ENCODE measurements at places on chromosomes 3 and 15.

GRCh38 chr3:22496641-22497040, 706.5 kb upstream of the UBE2E2 start:
- no peak for DNase-seq

DNA sequence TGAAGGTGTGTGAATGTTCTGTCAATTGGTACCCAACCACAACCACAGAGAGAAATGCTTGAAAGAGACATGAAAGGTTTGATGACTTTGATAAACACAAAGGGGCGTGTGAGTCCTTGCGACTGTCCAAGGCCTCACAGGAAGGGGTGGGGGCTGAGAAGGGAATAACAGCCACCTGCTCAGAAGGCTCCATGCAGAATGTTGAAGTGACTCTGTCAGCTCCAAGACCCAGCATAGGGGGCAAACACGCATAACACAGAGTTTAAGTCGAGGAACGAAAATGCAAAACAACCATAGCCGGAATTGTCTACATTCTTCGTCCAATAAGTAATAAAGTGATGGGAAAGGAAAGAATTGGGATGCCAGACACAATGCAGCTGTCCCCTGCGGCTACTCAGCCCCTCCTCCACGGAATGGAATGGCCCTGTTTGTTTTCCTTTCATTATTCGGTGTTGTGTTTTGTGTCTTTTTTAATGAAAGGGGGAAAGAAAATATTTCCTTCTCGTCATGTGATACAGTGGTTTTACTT, 19.9 kb downstream of the TMEM212 start:
- no peak for DNase-seq

GRCh38 chr15:67998599-67999133, 55.4 kb upstream of the PIAS1 start:
- DNase-seq = no peak

DNA sequence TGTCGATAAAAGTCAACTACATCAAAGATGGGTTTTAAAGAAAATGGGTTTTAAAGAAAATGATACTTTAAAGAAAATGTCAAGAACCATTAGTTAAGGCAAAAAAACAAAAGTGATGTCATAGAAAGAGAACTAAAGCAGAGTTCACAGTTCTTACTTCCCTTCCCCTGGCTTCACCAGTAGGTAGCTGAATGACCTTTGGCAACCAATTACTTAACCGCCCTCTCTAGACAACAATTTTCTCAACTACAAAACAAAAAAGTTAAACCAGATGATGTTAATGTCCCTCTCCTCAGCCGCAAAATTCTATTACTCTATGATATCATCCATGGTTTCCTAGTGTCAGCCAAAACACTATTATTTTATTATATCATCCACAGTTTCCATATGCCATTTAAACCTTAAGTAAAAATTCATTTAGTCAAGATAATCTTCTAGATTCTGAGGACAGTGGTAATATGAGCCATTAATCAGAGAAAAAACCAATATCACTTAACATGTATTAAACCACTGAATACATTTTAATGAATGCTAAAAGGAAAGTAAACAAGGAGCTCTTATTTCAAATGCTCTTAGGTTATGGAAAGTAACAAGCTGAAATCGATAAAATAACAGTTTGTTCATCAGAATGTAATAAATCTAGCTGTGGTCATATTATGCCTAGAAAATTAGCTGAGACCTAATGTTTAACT, 13.1 kb downstream of the RYK start:
- no peak for DNase-seq

- no peak for DNase-seq
Observed at GRCh38 chr3:67302489-67302888, 304.4 kb downstream of the KBTBD8 start.

- no peak for DNase-seq
Observed at GRCh38 chr15:57563416-57563815, 28.3 kb upstream of the MYZAP start.

- DNase-seq = peak; percentile 77
Observed at GRCh38 chr15:90062023-90062442, 40.2 kb downstream of the IDH2 start.

- no peak for DNase-seq
Observed at GRCh38 chr3:30368978-30369377, 237.4 kb upstream of the TGFBR2 start.

DNA sequence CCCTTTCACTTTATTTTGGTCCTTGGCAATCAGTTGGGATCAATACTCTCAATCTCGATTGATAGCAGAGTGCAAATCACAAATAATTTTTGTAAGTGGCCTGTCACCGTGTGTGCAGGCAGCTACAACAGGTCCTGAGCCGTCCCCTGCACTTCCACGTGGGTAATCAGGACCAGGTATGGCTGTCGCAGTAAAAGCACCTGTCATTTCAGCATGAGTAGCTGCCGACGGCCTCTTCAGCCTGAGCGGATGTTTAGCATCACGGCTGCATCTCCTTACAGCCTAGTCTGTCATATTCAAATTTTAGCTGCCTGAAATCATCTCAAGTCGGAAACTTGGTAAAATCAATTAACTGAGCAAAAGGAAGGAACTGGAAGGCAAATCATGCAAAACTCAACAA, 53.0 kb upstream of the FOXP1 start:
- DNase-seq = no peak

DNA sequence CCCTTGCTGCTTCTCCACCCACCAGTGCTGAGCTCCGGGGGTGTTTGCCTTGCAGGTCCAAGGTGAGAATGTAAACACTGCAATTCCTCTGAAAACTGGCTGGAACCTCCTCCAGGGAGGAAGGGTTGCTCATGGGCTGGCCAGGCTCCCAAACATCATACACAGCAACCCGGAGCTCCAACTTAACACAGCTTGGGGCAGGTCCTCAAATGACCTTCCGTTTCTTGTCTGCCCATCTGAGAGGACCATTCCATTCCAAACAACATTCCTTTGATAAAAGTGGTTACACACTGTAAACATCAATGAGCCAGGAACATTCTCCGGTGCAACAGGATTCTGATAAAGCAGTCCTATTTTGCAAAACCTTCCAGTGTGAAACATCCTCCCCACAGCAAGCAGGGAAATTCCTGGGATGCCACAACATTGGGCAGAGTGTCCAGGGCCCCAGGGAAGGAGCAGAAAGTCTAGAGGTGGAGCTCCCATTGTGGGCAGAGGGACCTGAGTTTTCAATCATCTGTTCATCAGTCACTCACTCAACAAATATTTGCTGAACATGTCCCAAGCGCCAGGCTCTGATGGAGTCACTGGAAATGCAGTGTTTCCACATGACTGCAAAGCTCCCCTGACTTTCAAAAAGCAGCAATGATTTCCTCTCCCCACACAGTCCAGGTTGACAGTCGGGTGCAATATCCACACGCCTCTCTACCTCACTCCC, 7.3 kb upstream of the HEG1 start:
- DNase-seq = no peak

DNA sequence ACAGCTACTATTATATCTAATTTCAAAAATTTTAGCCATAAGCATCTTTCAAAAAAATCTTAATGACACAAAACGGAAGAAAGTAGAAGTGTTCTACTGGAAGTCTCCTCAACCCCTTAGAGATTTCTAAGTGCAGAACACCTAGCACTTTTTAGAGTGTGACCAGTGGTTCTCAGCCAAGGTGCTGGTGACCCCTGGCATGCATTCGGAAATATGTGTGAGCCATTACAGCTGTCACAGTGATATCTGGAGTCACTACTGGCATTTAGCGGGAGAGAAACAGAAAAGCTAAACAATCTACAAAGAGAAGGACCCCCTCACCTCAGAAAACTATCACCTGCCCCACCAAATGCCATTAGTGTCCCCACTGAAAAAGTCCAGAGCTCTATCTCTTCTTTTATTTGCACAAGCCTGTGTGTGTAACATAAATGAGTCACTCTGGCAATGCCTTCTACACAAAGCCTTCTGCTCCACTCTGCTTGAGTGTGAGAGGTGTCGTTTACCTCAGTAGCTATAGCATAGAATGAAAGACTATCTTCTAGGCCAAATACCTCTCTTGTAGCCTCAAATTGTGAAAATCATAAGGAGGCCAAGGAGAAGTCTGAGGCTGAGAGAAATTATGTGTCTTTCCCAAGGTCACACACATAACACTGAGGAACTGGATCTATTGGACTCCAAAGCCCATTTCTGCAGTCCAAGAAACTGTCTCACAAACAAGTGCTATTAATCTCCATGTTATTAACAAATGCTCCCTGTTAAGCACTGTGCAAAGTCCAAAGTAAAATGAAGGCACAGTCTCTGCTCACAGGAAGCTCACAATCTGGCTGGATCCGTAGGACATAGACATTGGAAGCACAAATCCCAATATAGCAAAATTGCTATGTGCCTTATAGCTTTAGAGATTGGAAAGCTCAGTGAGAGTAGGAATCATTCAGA, 28.5 kb upstream of the KCNMB2 start:
- no peak for DNase-seq

GRCh38 chr15:57540211-57540610, 51.5 kb upstream of the MYZAP start:
- DNase-seq = no peak

- DNase-seq = no peak
Observed at GRCh38 chr3:173275740-173276139, 121.8 kb upstream of the NLGN1 start.

GRCh38 chr15:72800833-72801481, 17.4 kb upstream of the ADPGK start:
- no peak for DNase-seq

DNA sequence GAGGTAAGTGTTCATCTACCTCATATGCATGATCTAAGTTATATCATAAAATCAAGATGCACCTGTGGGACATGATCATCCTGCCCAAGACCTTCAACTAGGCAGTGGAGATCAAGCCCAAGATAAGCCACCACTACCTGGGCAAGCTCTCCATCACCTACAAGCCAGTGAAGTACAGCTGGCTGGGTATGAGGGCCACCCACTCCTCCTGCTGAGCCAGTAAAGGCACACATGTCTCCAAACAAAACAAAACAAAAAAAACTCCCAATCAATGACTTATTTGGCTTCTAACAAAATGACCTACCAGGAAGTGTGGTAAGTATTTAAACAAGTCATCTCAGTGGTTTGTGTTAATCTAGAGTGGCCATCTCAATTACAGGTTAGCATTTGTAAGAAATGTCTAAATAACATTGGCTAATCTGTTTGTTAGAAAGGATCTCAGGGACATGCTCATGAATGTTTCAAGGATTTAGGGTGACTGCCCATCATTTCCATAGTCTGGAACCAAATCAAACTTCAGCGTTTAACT, 3.1 kb downstream of the PAQR9 start:
- no peak for DNase-seq

DNA sequence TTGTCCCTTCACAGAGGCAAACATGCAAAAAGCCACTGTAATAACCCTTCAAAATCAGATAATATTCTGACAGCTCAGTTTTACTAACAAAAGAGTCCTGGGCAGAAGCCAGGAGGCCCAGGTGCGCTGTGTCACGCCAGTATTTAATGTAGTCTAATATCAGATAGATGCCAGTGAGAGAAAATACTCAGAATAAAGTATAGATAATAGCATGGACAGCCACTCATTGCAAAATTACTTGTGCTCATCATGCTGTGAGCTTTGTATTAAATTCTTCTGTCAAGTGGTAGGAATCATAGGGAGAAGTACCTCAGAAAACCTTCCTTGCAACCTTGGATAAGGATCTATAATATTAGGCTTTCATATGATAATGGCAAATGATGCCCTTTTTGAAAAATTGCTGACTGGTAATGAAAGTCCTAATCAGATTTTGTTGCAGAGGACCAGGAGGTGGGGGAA, 1154.3 kb downstream of the ROBO1 start:
- no peak for DNase-seq

GRCh38 chr15:93982226-93982727, 249.1 kb upstream of the MCTP2 start:
- DNase-seq = no peak

- no peak for DNase-seq
Observed at GRCh38 chr3:149783576-149783975, 8.8 kb downstream of the ANKUB1 start.

- DNase-seq = no peak
Observed at GRCh38 chr3:109597444-109597843, 260.1 kb upstream of the DPPA4 start.

- no peak for DNase-seq
Observed at GRCh38 chr3:49006408-49007067, 653 bp upstream of the WDR6 start.

DNA sequence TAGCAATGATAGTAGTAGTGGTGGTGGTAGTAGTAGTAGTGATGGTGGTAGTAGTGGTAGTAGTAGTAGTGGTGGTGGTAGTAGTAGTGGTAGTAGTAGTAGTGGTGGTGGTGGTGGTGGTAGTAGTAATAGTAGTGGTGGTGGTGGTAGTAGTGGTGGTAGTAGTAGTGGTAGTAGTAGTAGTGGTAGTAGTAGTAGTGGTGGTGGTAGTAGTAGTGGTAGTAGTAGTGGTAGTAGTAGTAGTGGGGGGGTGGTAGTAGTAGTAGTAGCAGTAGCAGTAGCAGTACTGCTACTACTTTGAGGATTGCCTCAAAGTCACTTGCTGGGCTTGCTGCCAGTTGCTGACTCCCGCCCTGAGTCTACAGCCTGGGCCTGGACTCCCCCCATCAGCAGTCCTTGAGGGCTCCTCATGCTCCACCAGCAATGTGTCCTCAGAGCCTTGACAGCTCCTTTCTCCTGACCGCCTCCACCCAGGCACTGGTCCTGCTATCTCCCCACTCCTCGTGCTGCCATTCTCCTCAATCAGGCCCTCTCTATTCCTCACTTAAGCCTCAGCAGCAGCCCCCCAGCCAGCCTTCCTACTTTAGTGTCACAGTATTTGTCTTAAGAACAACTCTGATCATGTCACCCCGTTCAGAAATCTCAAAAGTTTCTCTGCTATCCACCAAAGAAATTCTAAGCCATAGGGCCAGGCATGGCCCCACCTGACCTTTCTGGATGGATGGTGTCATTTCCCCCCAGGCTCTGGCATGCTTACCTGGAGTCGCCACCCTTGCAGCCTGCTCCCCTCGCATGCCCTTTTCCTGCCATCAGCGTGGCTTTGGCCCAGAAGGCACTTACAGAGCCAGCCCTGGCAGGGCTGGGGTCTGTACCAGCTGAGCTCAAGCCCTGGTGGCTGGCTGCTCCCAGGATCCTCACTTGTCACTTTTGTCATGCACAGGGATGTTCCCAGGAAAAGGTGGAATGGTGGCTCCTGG, 45.6 kb downstream of the DLEC1 start:
- no peak for DNase-seq

DNA sequence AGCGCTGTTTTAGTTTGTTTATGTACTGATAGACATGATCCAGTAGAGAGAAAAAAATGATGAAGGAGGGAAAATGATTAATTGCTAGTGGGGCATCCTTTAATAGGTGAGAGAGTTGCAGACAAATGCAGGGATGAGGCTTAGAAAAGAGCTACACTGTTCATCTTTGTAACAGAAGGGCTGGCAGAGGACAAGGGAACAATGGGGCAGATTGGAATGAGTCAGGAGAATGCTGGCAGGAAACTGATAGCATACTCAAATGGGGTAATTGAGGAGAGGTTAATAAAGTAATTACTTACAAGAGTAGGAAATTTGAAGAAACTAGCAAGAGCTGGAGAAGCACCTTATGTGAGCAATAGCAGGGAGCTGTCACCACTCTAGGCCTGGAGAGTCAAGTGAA, 170.9 kb downstream of the OXSM start:
- DNase-seq = no peak

- DNase-seq = no peak
Observed at GRCh38 chr3:167450195-167450594, 23.6 kb downstream of the SERPINI2 start.

- DNase-seq = no peak
Observed at GRCh38 chr15:67196672-67197363, 57.6 kb downstream of the AAGAB start.
